ENCODE measurements at places on chromosomes 3 and 15. TPM values are rescaled to one million over a fixed set of nuclear protein-coding genes. Genes with fewer than 3 reads are reported as not detected.

The A4GNT gene
- total RNA-seq = not detected

The TGM4 gene
- not detected for total RNA-seq

The C3orf49 gene
- total RNA-seq = not detected

The POLQ gene
- total RNA-seq = 0.19 TPM

The ROBO1 gene
- 27.7 TPM for total RNA-seq

The IGDCC3 gene
- total RNA-seq = not detected

The SLC15A2 gene
- 1.3 TPM for total RNA-seq

The DVL3 gene
- 18.9 TPM for total RNA-seq

The EIF4A2 gene
- 335 TPM for total RNA-seq

The FANCI gene
- total RNA-seq = 7.7 TPM

The CD80 gene
- 4.4 TPM for total RNA-seq

The FURIN gene
- 34.4 TPM for total RNA-seq

The TMCO5A gene
- not detected for total RNA-seq

The CLDN18 gene
- total RNA-seq = not detected

The SLC2A2 gene
- not detected for total RNA-seq

The KCNMB2 gene
- total RNA-seq = not detected

The INAFM2 gene
- 16.5 TPM for total RNA-seq

The COLQ gene
- total RNA-seq = 5.1 TPM

The SEMA3G gene
- 148 TPM for total RNA-seq

The CHRNA7 gene
- 1.1 TPM for total RNA-seq

The NR2E3 gene
- total RNA-seq = not detected

The SNX22 gene
- 0.75 TPM for total RNA-seq

The GYG1 gene
- 24.5 TPM for total RNA-seq

The STARD9 gene
- total RNA-seq = 25.6 TPM

The LMOD3 gene
- not detected for total RNA-seq

Measured in subcutaneous adipose tissue (tissue), 4 donors.